EH (cell line): ENCODE measurements at places on chromosomes 16 and 17.
A peak's percentile ranks its signal among the peaks of the same experiment; 100 is the strongest.

- DNase-seq, result no peak
These were observed 1.0 kb downstream of the DCTN5 start for GRCh38 chr16:23642246-23642774.

DNA sequence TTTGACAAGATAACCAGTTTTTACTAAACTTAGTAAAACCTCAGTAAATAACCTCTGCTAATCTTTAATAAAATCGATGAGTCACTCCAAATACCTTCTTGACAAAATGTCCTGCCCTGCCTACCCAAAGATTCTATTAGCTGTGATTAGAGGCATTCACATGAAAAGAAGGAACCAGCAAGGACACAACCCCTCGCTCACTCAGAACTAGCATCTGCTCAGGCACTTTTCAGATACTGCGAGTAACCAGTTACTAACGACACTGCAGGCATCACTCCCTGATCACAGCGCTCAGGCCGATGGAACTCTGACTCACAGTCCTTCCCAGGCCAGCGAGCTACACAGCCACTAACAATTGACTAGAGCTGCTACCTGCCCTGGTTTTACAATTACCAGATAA is 24.3 kb downstream of the PELP1 start:
- DNase-seq, result peak; percentile 75

DNA sequence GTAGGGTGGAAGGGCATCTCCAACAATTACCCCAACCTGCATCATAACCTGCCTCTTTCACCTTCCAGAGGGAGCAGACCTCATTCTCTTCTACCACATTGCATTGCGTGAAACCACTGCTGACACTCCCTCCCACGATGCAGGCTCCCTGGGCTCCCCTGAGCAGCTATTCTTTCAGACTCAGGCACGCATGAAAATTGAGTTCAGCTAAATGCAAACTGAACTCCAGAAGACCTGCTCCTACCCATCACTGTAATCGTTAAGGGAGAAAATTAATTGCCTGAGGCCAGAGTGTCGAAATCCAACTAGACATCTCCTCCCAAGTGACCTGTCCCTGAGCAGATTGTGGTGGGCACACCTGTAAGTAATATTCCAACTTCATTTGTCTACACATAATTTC is 186.0 kb downstream of the GRIN2A start:
- no peak for DNase-seq

- peak; percentile 94 for DNase-seq
These were observed 23.4 kb upstream of the METRNL start for GRCh38 chr17:83055911-83056582.

DNA sequence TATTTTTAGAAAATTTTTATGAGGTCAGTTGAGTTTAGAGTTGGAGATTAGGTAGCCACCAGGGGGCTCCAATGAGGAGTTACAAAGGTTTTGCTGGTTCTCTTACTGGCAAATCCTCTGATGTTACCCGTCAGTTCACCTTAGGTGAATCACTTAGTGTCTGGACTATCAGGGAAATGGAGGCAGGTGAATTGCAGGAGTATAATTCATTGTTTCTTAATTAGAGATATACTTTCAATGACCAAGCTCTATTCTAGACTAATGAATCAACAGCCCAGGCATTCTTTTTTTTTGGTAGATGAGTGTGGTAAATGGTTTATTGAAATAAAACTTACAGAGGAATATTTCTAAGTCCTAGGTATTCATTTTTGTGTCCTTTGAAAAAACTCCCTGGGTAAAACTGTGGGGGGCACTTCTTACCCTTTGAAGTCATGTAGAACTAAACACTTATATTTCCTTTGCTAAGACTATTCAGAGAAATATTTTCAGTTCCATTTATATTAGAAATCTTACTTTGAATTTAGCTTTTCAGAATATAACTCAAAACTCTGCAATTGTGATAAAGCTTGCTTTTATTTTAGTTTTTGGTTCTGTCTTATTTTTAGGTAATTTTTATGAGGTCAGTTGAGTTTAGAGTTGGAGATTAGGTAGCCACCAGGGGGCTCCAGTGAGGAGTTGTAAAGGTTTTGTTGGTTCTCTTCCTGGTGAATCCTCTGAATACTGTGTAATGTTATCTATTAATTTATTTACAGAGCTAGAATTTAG is 17.7 kb downstream of the PSMD11 start:
- DNase-seq, result peak; percentile 63

GRCh38 chr17:40218006-40218739 is 931 bp upstream of the WIPF2 start:
- DNase-seq, result no peak

- DNase-seq, result no peak
These were observed 167.5 kb downstream of the UTP18 start for GRCh38 chr17:51427856-51428255.

DNA sequence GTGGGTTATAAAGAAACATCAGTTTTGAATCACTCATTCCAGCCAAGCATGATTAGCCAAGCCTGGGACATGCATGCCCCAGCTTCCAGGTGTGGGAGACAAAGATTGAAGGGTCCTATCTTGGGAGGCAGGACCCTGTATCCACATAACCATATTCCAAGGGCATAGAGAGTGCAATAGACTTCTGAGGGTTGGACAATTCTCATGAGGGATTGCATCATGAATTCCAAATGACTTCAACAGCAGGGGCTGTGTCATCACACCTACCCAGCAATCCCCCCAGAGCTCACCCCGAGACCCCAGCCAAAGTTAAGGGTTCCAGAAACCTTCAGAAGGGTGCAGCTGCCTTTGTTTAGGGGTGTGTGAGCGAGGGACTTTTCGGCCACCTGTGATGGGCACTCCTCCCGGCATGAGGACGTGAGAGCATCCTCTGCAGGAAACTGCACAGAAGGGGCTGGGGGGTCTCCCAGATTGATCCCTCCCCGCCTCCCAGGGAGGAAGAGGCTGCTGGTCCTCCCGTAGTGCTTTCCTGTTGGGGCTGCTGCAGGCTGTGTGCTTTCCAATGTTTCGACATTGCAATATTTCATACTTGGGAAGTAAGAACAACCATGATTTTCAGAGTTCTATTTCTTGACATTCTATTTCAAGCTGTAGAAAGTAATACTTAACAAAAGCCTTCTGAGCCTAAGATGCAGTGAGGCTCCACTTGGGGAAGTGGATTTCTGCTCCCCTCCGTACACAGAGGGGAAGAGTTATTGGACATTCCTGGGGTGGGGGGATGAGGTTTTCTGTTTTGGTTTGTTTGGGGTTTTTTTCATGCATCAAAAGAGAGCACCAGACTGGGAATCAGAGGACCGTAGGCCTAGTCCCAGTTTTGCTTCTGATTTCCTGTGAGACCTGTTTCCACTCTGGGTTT is 13.3 kb upstream of the PITPNM3 start:
- no peak for DNase-seq

DNA sequence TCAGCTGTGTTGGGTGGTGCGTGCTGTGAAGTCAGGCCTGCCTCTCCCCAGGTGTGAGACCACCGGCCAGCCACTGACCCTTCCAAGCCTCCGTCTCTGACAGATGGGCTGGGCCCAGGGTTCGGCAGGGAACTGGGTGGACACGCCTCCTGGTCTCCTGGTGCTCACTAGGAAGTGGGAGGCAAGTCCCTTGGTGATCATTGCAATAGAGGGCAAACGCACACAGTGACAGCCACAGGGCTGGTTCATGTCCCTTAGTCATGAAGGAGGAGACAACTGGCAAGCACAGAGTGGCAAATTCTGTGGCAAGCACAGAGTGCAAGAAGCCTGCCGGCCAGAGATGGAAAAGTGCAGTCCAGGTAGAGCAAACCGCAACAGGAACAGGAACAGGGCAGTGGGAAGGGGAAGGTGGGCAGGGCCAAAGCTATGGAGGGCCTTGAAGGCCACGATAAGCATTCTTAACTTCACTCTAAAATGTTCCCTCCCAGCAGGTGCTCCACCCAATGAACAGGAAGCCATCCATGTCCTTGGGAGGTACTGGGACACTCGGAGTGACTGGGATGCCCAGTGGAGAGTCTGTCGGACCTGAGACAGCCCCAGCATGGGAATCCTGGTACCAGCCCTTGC is 21.9 kb downstream of the USP7 start:
- DNase-seq, result no peak

DNA sequence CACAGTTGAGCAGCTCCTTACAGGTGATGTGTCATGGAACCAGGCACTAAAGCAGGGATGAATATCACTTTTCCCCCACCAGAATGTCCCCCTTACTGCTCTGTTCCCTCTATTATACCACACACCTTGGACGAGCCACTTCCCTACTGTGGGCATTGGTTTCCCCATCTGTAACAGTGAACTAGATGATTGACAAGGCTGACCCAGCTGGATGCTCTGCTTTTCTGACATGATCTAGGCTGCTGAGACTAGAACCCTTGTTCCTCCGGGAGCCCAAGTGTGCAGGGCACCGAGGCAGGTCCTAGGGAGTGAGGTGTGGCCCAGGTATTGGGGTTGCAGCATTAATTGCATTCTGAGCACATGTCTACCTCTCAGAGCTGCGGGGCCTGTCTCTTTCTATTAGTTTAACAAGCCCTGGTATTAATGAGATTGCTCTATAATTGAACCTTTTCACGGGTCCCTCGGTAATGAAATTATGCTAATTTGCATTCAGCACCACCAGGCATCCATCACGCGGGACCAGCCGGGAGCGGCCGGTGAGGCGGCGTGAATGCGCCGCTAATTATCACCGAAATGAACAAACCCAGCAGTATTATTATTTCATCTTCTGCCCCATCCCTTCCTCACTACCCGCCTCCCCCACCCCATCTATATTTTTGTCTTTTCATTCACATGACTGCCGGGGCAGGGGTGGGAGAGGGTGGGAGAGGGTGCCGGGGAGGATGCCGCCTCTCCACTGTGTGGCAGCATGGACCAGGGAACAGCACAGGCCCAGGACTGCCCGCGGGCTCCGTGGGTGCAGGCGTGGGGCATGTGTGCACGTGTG is 121.1 kb downstream of the CYLD start:
- DNase-seq, result no peak

- no peak for DNase-seq
These were observed 157.7 kb upstream of the CDH11 start for GRCh38 chr16:65279576-65279975.

GRCh38 chr17:50256826-50257618 is 17.2 kb upstream of the TMEM92 start:
- no peak for DNase-seq
